Activated CD4-positive, alpha-beta T cell treated with anti-CD3 and anti-CD28 coated beads, Interleukin-2, amount 10 ng/mL, durations not matched to agents 24 days and 14 days (primary cell): ENCODE measurements at places on chromosomes 5 and 9. TPM values are rescaled to one million over a fixed set of nuclear protein-coding genes. Genes with fewer than 3 reads are reported as not detected.

DNA sequence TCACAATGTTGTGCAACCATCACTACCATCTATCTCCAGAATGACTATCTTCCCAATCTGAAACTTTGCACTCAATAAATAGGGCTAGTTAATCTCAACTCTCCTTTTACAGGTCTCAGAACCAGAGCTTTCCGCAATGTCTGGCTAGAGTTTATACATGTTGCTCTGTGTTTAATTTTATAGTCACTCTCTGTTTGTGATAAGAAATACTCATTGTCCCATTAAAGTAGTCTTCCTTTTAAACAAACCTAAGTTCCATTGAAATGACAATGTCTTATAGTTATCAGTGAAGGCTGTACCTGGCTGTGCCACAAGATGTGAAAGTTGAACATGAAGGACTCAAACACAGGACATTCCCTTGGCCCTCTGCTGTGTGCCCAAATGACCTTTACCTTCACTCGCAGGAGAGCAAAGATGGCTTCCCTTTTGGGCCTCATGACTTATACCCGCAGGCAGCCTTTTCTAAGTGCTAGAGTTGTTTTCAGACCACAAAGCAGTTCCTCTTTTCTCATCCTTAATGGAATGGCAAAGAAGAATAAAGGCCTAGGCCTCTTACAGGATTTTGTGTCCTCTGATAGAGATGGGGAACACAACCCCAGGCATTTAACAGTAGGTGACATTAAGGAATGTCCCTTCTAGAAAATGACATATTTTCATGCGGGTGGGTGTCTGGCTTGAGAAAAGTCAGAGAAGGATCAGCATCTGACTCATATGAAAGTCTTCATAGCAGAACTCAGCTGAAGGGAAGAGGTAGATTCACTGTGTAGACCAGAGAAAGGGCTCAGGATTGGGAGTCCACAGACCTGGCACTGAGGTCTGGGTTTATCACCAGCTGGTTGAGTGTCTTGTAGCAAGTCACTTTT lies 69.6 kb upstream of the ATP10B start:
- no peaks in the 10 kb centered on the region for H3K4me1 ChIP-seq
- no peaks in the 10 kb centered on the region for H3K36me3 ChIP-seq

GRCh38 chr5:478982-479535 lies 36.1 kb downstream of the EXOC3 start:
- no peaks in the 10 kb centered on the region for H3K36me3 ChIP-seq
- no peak overlapping the region for H3K4me3 ChIP-seq
- no peak overlapping the region for H3K27ac ChIP-seq
- H3K27me3 ChIP-seq: peaks cover 7% of the 10 kb centered on the region

- H3K27me3 ChIP-seq: no peaks in the 10 kb centered on the region
- H3K4me3 ChIP-seq: no peak overlapping the region
- DNase-seq: no peak
- no peak overlapping the region for H3K27ac ChIP-seq
- no peaks in the 10 kb centered on the region for H3K4me1 ChIP-seq
- no peaks in the 10 kb centered on the region for H3K36me3 ChIP-seq
Measured at GRCh38 chr5:109309326-109310063, 100.3 kb downstream of the PJA2 start.

DNA sequence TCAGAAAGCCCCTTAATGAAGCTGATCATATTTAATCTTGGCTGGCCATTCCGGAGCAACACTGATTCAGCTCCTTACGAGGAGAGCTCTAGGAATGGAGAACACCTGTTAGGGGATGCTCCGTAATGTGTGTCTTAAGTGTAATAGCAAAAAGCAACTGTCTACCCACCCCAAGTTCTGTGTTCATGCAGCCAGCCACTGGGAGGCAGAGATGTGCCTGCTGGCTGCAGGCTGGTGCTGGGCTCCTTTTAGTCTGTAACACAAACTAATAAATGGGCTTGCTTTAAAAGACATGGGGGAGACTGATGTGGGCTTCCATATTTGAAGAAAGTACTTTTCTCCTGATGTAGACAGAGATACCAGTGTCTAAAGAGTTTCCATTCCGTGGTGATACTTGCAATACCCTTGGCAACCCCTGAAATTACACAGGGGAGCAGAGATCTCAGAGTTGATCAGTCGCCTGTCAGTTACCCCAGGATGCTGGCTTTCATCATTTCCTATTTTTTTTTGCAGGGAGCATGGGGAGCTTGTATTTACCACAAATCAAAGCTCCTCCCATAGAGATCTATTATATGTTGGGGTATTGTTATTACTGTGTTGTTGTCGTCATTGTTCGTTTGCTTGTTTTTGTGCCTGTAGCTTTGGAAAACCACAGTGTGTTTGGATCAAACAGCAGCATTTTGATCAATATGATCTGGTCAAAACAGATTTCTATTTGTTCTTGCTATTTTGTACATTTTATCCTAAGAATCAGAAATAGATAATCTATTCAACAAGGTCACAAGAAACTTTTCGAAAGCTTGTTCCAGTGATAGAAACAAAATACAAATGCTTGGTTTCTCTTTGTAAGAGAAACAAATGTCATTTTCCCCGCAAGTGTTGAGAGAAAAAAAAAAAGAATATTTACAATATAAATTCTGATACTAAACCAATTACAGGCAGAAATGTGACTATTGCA lies 65.8 kb downstream of the MTX3 start:
- peak; percentile 70 for DNase-seq
- H3K4me3 ChIP-seq: no peak overlapping the region
- H3K27me3 ChIP-seq: peaks cover 10% of the 10 kb centered on the region

SOX30 gene
- total RNA-seq: 0.19 TPM in 1 of 2 replicates, not detected in the other

NRG2 gene
- total RNA-seq: 0.07 TPM in 2 replicates
